ENCODE measurements at places on chromosomes 2 and 18.

GRCh38 chr2:176612736-176613135 is 343.5 kb downstream of the MTX2 start:
- no peak for DNase-seq

- DNase-seq, result no peak
Measured at GRCh38 chr2:144133936-144134665, 385.8 kb downstream of the ZEB2 start.

- DNase-seq, result no peak
Measured at GRCh38 chr2:176583607-176584006, 314.4 kb downstream of the MTX2 start.

DNA sequence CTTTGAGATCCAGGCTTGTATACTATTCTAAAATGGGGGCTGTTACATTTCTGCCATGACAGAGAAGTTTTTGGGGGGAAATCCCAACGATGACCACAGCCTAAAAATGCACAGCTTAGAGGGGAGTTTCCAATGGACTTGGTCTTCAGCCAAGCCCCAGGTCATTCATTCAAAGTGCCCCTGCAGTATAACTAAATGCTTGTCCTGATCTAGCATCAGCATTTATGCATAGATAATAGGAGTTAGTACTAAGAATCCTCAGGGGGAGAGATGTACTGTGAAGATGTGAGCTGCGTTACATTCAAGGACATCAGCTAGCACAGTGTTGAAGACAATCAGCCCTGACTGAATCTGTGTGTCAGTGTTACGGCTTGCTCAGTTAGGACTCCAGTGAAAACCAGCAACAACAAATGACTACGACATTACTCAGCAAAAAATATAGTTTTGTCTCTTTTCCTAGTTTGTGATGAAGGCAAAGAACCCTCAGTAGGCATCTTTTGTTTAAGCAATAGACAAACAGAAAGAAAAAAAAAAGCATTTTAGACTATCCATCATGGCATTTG is 160.9 kb downstream of the ZEB2 start:
- DNase-seq, result no peak

- no peak for DNase-seq
Measured at GRCh38 chr2:114405247-114406116, 37.0 kb upstream of the DPP10 start.

DNA sequence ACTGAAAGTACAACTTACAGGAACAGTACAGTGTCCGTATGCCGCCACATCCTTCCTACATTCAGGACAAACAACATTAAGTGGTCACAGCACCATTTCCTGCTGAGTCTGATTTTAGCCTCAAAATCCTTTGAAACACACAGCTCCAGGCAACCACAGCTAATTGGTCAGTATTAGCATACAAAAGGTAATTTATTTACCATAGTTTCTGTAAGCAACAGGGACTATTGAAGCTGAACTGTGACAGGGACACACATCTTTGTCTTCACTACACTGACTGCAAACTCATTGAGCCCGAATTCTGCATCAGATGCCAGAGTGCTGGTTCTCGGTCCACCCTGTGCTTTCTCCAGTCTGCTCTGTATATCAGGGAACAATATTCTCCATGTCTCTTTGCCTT is 151.8 kb downstream of the ST6GAL2 start:
- no peak for DNase-seq

- no peak for DNase-seq
Measured at GRCh38 chr2:36123995-36124394, 231.6 kb upstream of the CRIM1 start.

DNA sequence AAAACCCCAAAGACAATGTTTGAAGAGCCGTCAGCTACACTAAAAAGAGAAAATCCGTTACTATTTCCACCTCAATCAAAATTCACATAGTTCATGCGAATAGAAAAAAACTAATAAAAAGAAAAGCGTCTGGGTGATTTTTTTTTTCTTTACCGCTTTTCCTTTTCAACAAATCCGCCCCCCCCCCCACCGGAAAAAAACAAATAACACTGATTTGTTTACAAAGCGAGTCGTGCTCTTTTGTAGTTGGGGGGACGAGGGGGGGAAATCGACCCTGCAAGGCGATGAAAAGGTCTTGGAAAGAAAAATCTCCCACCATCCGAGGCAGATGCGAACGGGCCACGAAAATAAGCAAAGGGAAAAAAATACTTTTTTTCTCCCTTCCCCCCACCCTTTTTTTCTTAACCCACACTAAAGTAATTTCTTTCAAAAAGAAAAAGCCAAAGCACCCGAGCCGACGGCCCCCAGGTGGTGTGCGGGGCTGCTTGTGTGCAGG is 638 bp downstream of the ZNF521 start:
- no peak for DNase-seq

DNA sequence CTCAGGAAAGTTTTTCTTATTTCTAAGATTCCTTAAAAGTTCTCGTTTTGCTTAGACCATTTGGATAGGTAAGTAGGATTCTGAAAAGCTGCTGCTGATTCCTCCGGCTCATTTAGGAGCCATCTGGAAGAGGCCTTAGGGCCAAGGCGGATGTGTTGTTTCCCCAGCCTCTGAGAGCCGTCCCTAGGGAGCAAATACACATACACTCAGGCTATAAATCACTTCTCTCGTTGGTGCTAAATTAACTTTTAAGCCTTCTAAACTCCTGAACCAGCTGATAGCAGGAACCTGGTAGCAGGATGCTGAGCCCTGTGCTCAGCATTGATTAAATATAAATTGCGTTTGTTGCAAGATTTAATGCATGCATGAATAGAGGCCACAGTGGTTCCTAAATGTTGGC is 109.8 kb downstream of the ADCYAP1 start:
- no peak for DNase-seq

- no peak for DNase-seq
Measured at GRCh38 chr18:61973273-61974115, 80.7 kb upstream of the RNF152 start.

All from stimulated activated CD4-positive, alpha-beta T cell treated with anti-CD3 and anti-CD28 coated beads, Interleukin-12 subunit alpha, Interleukin-12 subunit beta, amount 100 ng/mL, for 24 hours (primary cell).